ENCODE measurements at places on chromosomes 5 and 9.

DNA sequence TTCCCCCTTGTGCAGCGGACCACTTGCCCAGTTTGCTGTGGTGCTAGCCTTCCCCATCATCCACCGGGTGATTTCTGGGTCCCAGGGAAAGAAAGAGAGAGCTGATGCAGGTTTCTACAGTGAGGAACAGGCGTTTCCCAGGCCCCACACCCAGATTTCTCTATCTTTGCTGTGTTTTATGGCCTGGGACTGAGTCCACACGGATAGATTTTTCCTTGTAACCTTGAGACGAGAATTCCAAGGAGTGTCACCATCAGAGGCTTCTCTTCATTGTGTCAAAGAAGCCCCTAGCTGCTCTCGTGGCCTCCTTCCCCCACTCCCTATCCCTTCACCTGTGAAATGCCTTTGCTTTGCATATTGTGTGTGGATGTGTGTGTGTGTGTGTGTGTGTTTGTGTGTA lies 21.2 kb upstream of the FGFR4 start:
- DNase-seq, result no peak

GRCh38 chr5:156423597-156423996 lies 96.6 kb downstream of the SGCD start:
- DNase-seq, result no peak

DNA sequence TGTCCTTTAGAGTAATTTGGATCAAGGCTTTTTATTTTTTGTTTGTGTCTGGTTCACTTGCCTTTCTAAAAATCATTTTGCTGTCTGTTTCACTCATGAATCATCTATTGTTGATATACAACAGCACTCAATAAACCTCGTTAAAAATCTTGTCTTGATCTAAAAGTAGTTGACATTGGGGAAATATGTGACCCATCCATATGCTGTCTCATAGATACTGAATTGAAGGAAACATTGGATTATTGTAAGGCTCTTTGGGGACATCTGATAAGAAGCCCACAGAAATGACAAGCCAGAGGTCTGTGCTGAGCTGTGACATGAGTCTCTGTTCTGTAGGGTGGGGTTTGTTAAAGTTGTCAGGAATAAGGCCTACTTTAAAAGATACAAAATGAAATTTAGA lies 208.0 kb downstream of the PDZD2 start:
- no peak for DNase-seq

DNA sequence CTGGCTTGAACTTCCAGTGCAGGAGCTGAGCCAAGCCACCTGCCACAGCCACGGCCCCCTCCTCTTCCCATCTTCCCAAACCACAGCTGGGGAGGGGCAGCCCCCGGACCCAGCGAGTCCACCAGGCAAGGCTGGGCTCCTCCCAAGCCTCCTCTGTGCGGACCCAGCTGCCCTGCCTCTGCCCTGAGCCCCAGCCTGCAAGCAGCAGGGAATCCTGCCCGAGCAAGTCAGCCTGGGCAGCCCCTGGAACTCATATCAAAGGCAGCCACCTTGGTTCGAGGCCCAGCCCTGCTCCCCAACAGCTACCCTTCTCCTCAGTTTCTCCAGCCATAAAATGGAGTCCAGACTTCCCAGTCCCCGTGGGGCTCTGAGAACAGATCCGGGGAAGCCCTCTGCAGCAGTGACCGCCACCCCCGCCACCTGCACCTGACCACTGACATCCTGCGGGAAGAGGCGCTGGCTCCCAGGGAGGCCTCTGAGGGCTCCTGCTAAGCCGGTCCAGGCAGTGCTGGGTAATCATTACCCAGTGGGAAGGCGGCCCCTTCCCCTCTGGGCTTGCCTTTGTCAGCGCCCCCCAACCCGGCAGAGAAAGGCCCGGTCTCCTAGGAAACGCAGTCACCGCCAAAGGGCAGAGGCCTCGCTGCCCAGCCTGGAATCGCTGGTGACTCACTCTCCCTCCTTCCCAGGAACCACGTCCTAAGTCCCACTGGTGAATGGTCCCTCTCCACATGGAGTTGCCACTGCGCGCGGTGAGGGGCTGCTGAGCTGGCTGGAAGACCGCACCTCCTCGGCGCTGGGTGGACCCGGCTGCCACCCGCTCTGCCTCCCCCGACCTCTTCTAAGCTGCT lies 1.5 kb downstream of the VAV2 start:
- DNase-seq, result no peak

DNA sequence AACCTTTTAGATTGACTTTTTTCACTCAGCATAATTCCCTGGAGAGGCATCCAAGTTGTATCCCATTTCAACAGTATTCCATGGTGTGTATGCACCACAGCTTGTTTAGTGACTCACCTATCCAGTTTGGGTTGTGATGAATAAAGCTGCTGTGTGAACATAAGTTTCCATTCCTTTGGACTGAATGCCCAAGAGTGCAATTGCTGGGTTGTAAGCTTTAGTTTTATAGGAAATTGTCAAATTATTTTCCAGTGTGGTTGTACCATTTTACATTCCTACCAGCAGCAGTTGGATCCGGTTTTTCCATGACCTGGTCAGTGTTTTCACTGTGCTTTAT lies 60.9 kb upstream of the TMED7 start:
- DNase-seq, result no peak
